ENCODE measurements at places on chromosomes 13 and 19. TPM values are rescaled to one million over a fixed set of nuclear protein-coding genes. Genes with fewer than 3 reads are reported as not detected.

The CGB7 gene
- total RNA-seq: not detected

The CRB3 gene
- 10.5 TPM for total RNA-seq

The PCSK4 gene
- 11.1 TPM for total RNA-seq

DNA sequence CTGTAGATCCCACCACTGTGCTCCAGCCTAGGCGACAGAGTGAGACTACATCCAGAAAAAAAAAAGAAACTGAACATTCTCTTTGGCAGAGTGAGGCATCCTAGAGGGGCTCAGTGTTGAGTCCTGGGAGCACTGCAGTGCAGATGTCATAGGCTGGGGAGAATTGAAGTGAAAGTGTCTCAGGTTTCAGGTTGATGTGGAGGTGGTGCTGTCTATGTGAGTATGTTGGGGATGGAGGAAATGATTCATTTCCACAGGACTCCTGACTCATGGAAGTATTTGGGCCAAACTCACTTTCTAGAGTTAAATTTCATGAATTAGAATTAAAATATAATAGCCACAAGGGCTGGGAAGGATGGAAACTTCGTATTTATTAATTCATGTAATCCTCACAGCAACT, 134.4 kb upstream of the TSC22D1 start:
- H3K4me1 ChIP-seq: no peaks in the 10 kb centered on the region
- DNase-seq: no peak
- H3K27ac ChIP-seq: no peak overlapping the region
- H3K4me3 ChIP-seq: no peak overlapping the region
- no peaks in the 10 kb centered on the region for H3K27me3 ChIP-seq

DNA sequence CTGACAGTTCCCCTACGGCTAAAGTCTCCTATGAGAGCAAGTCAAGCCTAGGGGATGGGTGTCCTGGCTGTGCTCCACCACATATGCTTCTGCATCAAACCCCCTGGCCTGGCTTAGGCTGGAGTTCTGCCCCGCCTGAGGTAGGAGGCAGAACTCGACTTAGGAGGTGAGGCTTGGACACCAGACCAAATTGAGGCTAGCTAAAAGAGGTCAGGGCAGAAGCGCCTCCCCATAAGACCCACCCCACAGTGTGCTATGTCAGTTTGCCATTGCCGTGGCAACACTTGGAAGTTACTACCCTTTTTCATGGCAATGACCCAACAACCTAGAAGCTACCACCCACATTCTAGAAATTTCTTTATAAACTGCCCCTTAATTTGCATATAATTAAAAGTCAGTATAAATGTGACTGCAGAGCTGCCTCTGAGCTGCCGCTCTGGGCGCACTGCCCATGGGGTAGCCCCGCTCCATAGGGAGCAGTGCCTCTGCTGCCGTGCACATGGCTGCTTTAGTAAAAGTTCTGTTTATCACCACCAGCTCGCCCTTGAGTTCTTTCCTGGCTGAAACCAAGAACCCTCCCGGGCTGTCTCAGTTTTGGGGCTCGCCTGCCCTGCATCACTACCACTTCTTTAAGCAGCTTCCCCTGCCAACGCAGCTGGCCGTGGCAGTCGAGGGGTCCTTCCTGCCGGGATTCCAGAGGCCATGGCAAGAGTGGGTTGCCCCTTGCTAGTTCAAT, 20.2 kb downstream of the AP1M1 start:
- H3K4me1 ChIP-seq: peaks cover 32% of the 10 kb centered on the region
- H3K27me3 ChIP-seq: no peaks in the 10 kb centered on the region
- H3K36me3 ChIP-seq: peaks cover 52% of the 10 kb centered on the region
- DNase-seq: no peak
- H3K27ac ChIP-seq: peak overlapping the region; percentile 96

DNA sequence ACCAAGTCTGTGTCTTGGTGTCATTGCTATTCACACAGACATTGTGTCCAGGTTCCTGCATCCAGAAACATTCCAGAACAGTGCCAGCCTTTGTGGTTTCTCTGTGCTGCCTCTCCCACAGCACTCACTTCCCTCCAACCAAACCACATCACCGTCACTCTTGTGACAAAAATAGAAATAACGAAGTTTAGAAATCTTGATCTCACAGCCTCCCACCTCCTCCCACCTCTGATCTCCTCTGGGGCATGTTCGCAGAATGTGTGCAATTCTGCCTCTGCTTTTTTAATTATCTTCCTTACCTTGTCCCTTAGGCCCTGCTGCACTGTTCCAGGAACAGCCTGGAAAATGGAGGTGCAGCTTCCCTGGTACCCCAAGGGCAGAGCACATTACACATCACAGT, 8.7 kb upstream of the SERPINE3 start:
- H3K4me3 ChIP-seq: no peak overlapping the region
- peaks cover 18% of the 10 kb centered on the region for H3K4me1 ChIP-seq
- no peaks in the 10 kb centered on the region for H3K27me3 ChIP-seq
- H3K36me3 ChIP-seq: peaks cover 4% of the 10 kb centered on the region
- no peak overlapping the region for H3K27ac ChIP-seq

GRCh38 chr19:6717036-6717435, 3.4 kb downstream of the C3 start:
- H3K4me3 ChIP-seq: no peak overlapping the region
- H3K4me1 ChIP-seq: peaks cover 21% of the 10 kb centered on the region
- H3K27ac ChIP-seq: no peak overlapping the region
- H3K27me3 ChIP-seq: peaks cover 7% of the 10 kb centered on the region

- H3K4me3 ChIP-seq: no peak overlapping the region
- H3K27me3 ChIP-seq: peaks cover 36% of the 10 kb centered on the region
- H3K27ac ChIP-seq: no peak overlapping the region
- H3K4me1 ChIP-seq: no peaks in the 10 kb centered on the region
Measured at GRCh38 chr19:29571181-29571580, 34.9 kb upstream of the POP4 start.

DNA sequence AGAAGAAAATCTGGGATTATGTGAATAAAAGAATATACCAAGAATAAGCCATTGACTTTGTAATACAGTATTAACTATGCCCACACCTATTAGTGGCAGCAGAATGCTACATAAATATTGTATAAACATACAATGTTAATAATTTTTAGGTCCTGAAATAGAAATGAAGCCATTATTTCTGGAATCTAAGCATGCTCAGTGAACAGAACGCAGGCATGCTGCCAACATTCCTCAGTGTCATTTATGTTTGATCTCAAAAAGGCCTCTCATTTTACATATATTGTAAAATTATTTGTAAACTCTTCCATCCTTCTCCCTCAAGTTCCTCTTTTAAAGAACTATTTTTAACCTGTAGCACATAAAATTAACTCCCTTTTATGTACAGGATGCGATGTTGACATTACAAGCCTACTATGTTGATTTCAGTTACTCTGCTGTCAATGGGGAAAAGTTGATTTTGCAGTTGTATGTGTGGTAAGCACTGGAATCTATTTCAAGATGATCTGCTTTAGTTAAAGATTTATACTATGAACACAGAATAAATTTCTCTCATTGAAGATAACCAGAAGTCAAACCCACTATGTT, 118.8 kb downstream of the VWA8 start:
- H3K36me3 ChIP-seq: peaks cover 48% of the 10 kb centered on the region
- H3K4me1 ChIP-seq: no peaks in the 10 kb centered on the region
- DNase-seq: no peak

DNA sequence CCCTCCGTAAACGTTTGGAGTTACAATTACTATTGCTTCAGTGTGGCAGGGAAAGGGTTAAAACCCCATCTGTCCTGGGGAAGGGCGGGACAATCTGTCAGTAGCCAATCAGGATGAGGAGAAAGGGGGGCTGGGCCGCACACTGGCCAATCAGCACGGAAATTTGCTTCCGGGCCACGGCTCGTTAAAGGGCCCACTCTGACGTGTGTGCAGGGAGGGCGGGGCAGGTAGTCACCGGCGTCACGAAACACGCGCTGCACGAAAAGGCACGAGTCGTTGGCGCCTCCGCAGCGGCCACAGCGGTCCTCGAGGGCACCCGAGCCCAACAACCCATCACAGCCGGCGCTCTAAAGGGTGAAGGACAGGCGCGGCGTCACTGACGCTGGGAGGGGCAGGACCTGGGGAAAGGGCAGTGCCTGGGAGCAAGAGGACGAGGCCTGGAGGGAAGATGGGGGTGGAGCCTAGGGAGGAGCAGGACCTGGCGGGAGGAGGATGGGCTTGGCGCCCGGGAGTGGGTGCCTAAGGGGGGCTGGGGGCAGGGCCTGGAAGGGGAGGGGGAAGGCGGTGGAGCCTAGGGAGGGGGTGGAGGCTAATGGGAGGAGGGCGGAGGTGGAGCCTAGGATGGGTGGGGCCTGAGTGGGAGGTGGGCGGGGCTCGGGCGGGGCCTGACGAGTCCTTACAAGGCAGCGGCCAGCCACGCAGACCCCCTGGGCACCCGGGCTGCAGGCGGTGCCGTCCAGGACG, 4.9 kb downstream of the ADAMTSL5 start:
- peak overlapping the region; percentile 97 for H3K27ac ChIP-seq
- H3K4me1 ChIP-seq: peaks cover 11% of the 10 kb centered on the region
- no peaks in the 10 kb centered on the region for H3K36me3 ChIP-seq
- DNase-seq: peak; percentile 97
- H3K27me3 ChIP-seq: no peaks in the 10 kb centered on the region

- peaks cover 10% of the 10 kb centered on the region for H3K27me3 ChIP-seq
- peaks cover 2% of the 10 kb centered on the region for H3K36me3 ChIP-seq
- peak overlapping the region; percentile 89 for H3K27ac ChIP-seq
- DNase-seq: peak; percentile 53
Measured at GRCh38 chr13:44278166-44278565, 95.5 kb upstream of the SERP2 start.

DNA sequence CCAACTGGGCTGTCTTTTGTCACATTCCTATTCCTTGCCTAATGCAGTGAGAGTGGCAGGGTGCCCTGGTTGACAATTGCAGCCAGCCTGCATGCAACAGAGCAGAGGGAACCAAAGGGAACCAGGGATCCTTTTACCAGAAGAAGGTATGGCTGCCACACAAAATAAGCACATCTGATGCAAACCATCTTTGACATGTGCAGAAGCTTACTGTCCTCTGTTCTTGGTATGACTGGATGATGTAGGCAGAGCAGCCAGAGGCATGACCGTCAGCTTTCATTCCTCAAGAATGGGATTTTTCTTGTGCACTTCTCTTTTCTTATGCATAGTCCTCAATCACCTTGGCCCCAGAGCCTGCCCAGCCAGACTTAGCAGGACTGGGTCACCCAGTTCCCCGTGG, 116.1 kb downstream of the UQCRFS1 start:
- no peak overlapping the region for H3K27ac ChIP-seq
- DNase-seq: no peak
- H3K27me3 ChIP-seq: no peaks in the 10 kb centered on the region
- H3K36me3 ChIP-seq: no peaks in the 10 kb centered on the region
- H3K4me1 ChIP-seq: no peaks in the 10 kb centered on the region

DNA sequence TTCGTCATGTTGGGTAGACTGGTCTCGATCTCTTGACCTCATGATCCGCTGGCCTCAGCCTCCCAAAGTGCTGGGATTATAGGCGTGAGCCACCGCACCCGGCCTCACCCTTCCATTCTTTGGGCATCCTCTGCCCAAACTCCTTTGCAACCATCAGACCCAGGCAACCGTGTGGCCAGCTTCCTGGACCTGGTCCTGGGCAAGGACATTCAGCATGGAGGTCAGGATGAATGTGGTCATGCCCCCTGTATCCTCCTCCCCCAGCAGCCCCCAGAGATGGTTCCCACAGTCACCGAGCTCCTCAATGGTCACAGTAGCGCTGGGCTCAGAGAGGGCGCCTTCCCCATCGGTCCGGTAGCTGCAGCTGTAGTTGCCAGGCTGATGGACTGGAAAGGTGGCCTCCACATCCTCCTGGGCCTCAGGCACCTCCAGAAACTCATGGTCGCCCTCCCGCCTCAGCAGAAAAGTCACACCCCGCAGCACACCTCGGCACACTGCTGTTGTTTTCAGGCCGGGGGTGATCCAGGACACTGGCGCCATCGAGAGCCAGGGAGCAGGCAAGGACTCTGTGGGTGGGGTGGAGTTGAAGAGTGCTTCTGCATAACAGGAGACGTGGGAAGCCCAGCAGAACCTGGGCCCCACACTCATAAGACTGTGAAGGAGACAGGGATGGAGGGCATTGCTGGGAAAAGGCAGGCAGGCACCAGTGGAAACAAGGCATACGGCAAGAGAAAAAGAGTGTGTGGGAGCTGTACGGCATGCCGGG, 1.1 kb downstream of the A1BG start:
- H3K4me3 ChIP-seq: no peak overlapping the region
- DNase-seq: no peak
- H3K36me3 ChIP-seq: peaks cover 11% of the 10 kb centered on the region
- no peaks in the 10 kb centered on the region for H3K27me3 ChIP-seq

DNA sequence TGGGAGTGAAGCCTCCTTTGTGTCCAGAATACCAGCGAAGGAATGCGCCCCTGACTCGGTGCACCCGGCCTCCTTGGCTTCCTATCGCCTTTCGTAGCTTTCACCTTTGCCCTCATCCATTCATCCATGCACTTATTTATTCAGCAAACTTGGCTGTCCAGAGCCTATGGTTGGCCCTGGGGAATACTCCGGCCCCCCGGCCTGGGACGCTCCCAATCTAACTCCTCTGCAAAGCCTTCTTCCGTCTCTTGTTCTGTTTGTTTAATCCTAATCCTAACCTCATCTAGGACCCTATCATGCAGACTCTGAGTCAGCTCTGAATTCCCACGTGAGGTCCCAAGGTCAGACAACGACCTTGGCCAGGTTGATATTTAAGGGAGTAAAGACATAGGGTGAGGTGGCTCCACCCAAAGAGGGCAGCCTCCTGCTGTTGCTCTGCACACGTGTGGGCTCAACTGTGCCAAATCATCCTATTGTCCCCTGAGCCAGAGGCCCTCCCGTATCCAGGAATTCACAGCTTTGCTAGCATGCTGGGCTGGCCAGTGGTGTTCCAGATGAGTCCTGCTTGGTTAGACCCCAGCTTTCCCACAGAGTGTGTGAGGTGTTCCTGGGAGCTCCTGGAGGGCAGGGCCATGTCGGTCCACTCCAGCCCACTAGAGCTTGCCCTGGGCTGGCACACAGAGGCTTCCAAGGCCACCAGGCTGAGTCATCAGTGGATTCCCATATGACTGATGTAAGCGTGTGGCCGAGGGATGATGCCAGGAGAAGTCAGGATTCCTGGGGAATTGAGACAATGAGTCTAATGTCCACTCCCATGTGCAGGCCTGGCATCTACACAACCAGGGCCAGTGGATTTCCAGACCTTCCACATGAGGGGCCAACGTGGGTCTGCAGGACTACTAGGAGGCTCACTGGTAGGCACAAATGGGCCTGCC, 6.5 kb upstream of the CCNE1 start:
- peaks cover 1% of the 10 kb centered on the region for H3K4me1 ChIP-seq
- no peak overlapping the region for H3K27ac ChIP-seq
- DNase-seq: no peak
- H3K36me3 ChIP-seq: no peaks in the 10 kb centered on the region
- no peak overlapping the region for H3K4me3 ChIP-seq

GRCh38 chr13:45503658-45504057, 38.9 kb downstream of the COG3 start:
- H3K4me1 ChIP-seq: peaks cover 10% of the 10 kb centered on the region
- no peak overlapping the region for H3K27ac ChIP-seq
- no peaks in the 10 kb centered on the region for H3K27me3 ChIP-seq
